ENCODE measurements at places on chromosomes 5 and 9.
A peak's percentile ranks its signal among the peaks of the same experiment; 100 is the strongest.

GRCh38 chr5:82808960-82809359 is 268.2 kb downstream of the TMEM167A start:
- DNase-seq = no peak

DNA sequence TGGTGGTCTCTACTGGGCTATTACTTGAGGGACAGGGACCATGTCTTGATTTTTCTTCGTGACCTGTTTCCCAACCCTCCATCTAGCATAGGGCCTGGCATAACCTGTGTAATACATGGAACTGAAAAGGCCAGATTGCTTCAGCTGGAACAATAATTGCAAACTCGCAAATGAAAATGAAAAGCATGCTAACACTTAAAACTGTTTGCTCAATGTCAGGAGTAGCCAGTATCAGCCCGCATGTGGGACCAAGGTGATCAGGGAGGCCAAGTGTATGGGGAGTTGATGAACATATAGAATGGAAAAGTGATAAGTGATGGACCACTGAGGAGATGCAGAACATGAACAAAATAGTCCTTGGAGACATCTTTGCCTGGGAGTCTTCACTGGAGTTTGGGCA is 25.2 kb downstream of the GLRX start:
- DNase-seq = no peak

GRCh38 chr9:33135031-33135461 is 32.1 kb downstream of the B4GALT1 start:
- DNase-seq = no peak

DNA sequence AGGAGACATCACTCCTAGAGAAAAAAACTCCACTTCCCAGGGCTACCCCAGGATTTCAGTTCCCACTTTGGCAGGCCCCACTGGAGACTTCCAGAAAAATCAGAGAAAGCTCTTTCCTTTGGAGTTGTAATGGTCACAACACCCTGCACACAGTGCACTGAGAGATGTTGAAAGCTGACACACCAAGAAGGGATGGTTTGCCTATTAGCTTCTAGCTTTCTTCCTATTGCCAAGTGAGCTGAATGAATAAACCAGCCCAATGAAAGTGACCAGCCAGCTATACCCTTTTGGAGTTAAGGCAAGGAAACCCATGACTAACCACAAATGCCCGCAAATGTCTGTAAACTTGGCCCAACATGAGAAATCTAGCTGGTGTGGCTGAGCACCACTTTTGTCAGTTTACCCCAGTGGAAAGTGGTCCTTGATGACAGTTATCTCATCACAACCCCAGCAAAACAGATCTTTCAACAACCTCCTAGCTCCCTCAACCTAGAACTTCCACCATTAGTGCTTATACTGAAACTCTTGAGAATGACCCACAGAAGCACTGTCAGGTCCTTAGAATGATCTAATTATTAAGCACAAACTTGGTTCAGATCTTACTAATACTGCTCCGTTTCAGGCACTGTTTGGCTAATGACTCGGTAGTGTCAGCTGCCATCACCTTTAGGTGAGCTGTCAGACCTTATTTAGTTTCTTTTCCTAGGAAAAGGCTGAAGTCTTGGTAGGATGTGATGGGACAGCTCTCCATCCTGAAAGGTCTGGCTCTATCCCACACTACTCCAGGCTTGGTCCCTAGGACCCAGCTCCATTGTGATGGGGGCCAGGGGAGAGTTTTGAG is 11.2 kb downstream of the IRF1 start:
- no peak for DNase-seq

DNA sequence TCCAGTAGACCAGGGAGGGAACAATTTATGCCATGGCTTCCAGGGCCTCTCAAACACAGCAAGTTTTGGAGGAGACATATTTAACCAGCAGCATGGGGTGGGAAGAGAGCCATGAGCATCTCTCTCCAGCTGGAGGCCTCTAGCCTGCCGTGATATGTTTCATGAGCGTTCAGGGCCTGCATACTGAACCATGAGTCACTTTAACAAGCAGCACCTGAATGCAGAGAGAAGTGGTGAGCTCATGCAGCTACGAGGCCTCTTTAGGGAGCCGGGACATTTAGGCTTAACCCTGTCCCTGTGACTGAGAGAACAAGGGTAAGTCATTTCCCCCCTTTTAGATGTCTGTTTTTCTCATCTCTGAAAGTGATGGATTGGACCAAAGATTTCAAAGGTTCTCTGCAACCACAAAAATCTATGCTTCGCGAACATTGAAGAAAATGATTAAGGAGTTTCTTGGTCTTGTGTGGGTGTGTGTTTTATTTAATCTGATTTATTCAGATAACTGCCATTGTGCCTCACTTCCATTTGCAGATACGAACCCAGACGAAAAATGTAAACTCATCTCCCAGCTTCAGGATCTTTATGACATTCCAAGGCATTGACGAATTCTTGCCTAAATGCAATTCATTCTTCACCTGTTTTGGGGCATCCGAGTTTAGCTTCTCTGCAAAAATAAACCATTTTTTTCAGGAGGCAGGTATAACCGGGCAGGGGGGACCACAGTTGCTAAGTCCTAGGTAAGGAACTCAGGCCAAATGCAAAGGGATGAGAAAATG is 157.0 kb downstream of the GABBR2 start:
- DNase-seq = no peak

DNA sequence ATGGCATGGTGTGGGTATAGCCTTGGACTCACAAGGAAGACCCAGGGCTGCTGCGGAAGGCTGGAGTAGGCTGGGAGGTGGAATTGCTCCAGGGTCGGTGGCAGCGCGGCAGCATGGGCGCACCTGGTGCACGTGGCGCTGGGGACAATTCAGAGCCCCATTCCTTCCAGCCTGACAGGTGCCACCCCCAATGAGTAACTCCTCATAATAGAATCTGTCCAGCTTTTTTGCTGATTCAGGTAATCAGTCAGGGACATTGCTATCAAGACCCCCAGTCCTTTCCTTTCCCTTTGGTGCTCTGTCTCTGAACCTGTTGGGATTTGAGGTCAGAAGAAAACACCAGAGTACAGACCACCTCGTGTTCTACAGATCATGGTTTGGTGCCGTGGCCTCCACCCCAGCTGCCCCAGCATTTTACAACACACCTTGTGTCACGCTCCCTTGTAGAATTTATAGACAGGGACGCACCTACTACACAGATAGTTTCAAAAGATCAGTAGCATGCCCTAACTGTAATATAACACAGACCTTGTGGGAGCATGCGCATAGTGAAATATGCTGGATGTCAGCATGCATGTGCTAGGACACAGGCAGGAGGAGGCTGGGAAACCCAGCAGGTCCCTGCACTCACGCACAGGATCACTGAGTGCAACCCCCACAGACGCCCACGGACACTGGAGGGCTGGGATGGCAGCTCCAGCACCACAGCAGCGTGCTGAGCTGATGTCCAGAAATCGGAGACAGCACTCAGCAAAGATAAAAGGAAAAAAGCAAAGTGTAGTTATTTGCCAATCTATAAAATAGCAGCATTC is 47.9 kb upstream of the CTSL start:
- no peak for DNase-seq

GRCh38 chr5:33330426-33330825 is 110.3 kb upstream of the TARS1 start:
- no peak for DNase-seq

- no peak for DNase-seq
These were observed 2.5 kb upstream of the PCDHAC1 start for GRCh38 chr5:140923601-140924000.

DNA sequence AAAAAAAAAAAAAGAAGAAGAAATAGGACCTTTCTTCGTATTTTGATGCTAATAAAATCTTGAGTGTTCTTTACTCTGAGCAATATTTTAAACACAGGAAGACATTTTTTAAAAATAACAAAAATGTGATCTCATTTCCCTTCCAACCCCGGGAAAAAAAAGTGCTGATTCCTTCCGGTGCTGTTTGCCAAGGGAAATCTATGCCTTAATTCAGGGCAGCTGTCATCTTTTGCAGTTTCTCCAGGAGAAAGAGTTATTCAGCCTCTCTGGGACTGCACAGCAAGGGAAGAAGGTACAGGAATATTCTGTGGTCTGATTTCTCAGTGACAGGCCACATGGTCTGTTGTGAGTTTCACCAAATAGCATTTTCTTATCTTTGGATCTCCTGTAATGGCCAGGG is 291.9 kb upstream of the IRX1 start:
- no peak for DNase-seq

GRCh38 chr5:51395666-51396356 is 12.6 kb downstream of the ISL1 start:
- no peak for DNase-seq

DNA sequence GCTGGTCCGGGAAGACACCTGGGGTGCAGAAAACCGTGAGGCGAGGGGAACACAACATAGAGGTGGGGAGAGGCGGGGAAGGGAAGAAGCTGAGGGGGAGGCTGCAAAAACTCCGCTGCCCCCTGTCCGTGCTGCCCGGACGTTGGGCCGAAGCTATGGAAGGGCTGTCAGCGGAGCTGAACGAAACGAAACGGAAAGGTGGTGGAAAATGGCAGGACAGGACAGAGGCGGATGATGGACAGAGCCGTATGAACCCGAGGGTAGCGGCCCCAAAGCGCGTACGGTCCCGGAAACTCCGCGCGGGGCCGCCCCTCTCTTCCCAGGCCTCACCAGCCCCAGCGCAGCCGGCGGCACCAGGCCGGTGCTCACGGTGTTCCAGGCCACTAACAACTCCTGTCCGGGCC is 272 bp downstream of the ANAPC2 start:
- DNase-seq = no peak

DNA sequence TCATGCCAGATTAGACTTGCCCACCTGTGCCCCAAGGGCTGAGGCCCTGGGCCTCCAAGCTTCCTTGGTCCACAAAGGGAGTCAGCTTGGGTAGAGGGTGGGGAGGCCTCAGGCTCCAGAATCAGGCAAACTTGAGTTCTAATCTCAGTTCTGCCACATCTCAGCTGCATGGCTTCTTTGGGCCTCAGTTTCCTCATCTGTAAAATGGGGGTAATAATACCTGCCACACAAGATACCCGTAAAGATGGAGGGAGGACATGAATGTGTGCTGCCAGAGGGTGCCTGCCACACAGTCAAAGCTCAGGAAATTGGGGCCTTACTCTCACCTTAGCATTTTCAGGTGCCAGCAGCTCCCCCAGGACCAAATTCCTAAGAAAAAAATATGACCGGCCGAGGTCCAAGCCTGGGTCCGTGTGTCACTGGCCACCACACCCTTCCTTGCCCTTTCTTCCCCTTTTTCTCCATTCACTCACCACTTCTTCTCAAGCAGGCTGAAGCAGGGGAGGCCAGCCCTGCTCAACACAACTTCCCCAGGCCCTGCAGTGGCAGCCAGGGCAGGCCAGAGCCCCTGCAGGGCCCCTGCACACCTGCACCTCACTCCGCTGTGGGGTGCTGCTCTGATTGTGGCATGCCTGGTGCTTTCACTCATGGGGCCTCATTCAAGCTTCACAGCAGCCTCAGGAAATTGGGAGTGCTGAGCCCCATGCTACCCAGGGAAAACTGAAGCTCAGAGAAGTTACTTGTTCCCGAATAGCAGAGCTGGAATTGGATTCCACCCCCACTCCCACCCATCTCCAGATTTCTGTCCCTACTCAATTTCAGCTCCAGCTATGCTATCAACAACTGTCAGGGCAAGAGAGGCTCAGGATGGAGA is 3.9 kb downstream of the RGS14 start:
- DNase-seq = no peak

DNA sequence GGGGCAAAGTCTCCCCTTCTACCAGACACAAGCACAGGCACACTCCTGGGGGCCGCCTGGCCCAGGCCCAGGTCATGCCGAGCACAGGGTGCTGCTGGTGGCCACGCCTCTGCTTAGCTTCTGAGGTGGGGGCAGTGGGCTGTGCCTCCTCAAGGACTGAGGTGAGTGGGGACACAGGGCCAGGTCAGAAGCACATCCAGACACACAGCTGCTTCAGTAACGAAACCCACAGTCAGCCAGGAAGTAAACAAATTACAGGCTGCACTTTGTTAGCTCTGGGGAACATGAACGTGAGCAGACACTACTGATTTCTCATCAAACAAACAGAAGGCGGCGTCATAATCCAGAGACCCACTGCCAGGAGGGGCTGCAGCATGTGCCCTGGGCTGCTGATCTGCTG is 192.4 kb downstream of the HSPA4 start:
- no peak for DNase-seq

- DNase-seq = peak; percentile 63
These were observed 30.4 kb downstream of the RNF145 start for GRCh38 chr5:159178978-159179377.

GRCh38 chr9:99019510-99020331 is 76.0 kb downstream of the COL15A1 start:
- no peak for DNase-seq

DNA sequence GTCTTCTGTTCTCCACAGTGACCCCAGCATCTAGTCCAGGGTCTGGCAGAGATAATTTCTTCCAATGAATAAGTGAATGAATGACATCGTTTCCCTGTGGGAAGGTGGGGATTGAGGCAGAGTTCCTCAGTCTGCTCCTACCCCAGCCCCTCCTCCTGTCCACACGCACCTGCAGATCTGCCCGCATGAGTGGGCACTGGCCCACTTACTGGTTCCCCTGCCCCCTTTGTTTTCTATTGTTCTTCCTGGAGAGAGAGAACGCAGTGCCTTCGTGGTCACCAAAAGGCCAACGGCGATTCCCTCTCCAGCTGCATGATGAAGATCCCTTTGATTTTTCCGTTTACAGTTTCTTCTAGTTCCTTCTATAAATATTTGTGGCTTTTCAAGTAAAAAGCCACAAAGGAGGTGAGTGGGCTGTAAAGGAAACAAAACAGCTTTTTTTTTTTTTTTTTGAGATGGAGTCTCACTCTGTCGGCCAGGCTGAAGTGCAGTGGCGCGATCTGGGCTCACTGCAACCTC is 5.8 kb upstream of the FPGS start:
- no peak for DNase-seq

DNA sequence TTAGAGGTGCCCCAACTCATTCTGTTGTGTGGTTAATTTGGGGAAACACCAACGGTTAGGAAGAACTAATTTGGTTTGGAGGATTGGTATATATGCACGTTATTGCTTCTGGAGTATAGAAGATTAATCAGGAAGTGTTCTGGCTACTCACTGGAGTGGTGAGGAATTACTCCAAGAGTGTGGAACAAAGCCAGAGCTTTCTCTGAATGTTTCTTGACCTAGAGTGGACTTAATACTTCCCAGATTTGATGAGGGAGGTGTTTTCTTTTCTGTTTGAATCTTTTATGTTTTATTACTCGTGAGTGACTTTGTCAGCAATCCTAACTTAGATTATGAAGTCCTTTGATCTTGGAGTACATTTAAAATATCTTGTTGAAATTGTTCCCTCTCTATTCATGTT is 163.7 kb downstream of the MAN2A1 start:
- no peak for DNase-seq

- DNase-seq = no peak
These were observed 214.0 kb downstream of the PIK3R1 start for GRCh38 chr5:68429510-68429909.

DNA sequence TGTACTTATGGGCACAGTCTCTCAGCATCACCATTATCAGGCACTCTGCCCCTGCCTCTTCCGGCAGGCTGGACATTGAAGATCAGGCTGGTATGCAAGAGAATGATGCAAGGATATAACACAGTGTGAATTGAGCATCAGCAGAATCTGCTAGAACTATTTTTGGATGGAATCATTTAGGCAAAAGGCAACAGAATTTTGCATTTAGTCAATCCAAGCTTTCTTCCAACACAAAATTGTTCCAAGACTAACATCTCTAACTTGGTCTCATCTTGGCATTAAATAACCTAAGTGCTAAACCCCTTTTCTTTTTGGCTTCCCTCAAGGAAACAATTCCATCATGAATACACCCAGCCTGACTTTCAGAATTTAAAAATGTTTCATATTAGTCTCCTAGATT is 339.9 kb downstream of the PRELID2 start:
- no peak for DNase-seq

- peak; percentile 28 for DNase-seq
These were observed 98.1 kb downstream of the PAX5 start for GRCh38 chr9:36935768-36936497.

GRCh38 chr9:114936581-114936980 is 6.2 kb upstream of the TNFSF8 start:
- DNase-seq = no peak

All from HT-29 (cell line).